ENCODE measurements at places on chromosomes 12 and 14.

- DNase-seq: peak; percentile 0
Measured at GRCh38 chr12:70849265-70849960, 71.1 kb downstream of the PTPRR start.

DNA sequence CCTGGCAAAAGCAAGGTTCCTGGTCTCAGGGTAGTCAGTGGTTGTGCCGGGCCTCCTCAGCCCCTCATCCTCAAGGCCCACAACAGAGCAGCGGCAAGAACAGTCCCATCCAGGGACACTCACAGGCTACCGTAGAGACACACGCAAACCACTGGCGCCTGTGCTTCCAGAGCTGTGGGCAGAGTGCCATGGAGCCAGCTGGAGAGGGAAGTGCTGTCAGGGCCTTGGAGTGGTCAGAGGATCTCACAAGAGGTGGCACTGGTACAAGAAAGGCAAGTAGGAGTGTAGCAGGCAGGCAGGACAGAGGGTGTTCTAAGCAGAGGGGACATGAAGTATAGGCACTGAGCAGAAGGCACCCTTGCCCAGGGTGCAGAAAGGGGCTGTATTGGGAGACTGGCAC lies 34.6 kb downstream of the ANKRD9 start:
- DNase-seq: no peak

DNA sequence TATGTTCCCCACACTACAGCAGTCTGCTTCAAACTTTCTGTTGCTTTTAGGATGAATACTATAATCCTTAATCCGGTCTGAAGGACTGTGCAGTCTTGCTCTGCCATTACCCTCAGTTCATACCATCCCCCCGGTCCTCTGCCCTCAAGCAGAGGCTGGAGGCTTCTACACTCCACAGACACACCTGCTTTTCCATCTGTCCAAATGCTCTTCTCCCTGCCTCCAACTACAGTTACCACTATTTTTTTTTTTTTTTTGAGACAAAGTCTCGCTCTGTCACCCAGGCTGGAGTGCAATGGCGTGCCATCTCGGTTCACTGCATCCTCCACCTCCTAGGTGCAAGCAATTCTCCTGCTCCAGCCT lies 19.3 kb upstream of the KCNH3 start:
- no peak for DNase-seq

DNA sequence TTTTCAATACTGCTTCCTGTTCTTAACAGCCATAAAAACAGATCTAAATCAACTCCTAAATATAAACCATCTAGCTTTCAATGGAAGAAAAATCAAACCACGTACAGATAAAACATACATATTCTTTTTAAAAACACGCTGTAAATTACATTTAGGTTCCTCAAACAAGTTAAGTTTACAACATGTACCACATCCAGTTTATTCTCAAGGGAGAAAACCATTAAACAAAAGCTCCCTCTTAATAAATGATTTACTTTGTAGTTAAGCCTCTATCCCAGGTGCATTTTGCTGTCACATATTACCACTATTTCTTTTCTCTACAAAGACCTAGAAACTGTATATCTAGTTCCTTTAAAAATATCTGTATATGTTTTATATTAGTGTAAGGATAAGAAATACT lies 3.1 kb downstream of the NUMB start:
- no peak for DNase-seq

DNA sequence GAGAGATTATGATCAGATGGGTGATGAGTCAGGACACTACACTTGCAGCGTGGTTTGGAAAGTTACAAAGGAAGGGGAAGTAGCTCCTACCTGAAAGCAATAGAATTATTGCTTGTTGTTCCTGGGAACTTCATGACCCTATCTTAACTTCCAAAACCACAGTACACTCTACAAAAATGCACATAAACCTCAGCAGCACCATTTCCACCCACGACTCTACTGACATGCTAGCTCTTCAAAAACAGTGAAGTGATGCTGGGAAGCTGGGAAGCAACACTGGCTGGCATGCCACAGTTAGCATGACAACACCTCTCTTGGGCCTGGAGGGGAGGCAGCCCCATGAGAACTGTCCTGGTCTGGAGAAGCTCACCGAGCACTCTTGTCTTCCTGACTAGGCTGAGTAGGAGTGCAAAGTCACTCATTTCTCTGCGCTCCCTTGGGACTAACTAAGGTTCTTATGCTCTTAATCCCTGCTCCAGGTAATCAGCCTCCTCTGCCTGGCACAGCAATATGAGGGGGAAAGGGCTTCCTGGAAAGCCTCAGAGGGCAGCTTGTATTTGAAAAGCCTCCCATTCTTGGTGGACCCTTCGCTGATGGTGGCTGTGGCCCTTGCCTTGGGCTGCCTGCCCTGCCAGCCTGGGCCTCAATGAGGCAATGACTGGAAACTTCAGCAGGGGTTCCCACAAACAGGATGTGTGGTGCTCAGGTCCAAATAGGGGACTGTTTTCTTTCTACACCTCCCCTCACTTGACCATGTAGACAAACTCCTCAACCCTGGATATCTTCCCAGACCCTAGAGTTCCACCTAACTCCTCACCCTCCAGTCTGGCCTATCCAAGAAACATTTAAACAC lies 1.2 kb downstream of the KRT3 start:
- no peak for DNase-seq

DNA sequence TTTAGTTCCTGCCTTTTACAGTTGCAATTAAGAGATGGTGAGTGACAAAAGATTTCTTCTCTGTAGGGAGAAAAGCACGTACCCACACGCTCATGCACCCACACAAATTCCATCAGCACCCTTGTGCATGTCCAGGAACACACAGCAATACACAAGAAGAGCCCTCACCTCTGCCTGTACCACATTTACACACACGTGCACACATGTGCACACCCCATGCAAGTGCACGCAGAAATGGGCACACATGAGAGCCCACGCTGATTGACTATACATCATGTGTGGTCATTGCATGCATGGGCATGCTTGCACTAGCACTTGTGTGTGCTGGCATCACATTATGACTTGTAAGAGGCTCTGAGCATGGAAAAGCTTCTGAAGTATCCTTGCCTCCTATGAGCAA lies 70.5 kb downstream of the SERPINA3 start:
- no peak for DNase-seq

- DNase-seq: no peak
Measured at GRCh38 chr12:109983432-109984142, 12.6 kb downstream of the GIT2 start.

GRCh38 chr12:6917491-6918231 lies 3.3 kb downstream of the ENO2 start:
- DNase-seq: no peak

DNA sequence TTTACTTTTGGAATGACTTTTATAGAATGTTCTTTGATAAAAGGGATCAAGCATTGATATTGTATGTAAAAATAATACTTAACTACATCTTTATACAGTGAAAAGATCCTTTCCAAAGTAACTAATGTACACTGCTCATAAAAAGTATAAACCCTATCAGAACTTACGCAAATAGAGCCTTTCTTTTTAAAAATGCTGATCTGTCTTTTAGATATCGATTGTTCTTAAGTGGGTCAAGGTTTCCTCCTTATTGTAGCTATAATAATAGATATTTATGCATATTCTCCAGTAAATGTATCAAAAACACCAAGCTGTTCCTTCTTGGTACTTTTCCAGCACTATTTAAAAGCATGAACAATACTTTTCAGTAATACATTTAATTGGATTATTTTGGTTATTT lies 68.5 kb downstream of the PPHLN1 start:
- no peak for DNase-seq

DNA sequence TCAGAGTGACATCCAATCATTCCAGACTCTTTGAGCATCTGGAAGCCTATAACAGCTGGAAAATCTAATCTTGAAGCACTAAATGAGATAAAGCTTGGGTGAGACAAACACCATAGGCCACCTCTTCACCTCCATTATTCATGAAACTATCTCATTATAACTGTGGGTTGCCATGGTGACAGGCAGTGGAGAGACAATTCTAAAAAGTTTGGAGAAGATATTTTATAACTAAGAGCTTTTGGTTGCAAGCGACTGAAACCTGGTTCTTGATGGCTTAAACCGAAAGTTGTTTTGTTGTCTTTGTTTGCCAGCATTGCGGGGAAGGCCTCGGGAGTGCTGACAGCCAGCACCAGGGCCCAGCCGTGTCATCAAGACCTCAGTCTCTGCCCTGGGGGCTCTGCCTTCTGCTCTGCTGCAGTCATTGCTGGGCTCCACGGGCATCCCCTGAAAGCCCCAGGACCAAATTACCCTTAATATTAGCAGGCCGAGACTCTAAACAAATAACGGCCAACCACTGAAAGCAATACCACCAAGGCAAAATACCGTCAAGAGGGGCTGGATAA lies 353.6 kb upstream of the SFSWAP start:
- no peak for DNase-seq

DNA sequence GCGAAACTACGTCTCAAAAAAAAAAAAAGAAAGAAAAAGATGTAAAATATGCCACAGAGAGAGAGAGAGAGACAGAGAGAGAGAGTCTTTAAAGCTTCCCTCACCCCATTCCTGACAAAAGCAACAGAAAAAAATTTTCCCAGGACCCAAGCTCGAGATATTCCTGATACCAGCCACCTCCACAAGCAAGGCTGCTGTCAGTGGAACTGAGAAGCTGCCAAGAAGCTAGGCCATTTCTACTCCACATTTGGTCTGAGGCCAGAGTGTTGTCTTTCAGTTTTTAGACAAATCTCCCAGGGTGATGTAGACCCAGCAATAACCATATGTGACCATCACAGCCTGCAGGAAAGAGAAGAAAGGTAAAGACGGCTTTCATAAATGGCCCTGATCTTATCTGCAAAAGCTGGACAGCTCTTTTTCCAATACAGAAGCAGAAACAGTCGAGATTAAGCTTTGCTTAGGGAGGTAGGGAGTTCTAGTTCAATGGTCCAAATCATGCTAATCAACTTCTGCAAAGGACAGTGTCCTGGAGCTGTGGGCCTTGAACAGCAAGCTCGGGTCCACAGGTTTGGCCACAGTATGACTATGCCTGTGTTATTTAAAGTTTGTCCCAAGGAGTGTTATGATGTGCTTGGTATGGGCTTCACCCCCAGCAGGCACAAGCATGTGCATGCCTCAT lies 130.3 kb upstream of the NUDT4 start:
- DNase-seq: no peak

DNA sequence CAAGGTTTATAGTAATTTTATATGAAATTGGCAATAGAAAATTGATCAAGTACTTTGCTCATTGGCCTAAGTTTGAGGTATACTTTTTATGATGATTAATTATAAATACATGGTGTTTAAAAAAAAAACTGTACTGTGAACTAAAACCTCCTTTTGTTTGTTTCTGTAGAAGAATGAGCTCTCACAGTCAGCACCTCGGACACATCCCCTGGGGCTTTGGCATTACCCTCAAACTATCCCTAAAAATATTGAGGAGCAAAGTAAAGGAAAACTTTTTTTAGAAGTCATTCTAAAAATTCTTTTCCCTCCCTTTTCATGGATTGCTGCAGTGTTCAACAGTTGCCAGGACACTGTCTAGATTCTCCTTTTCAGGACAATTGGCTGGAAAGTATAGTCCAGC lies 183.6 kb downstream of the FBXL14 start:
- no peak for DNase-seq

GRCh38 chr12:79420146-79420618 lies 270.6 kb downstream of the PAWR start:
- DNase-seq: no peak

- DNase-seq: no peak
Measured at GRCh38 chr14:31070431-31070830, 44.3 kb upstream of the STRN3 start.

GRCh38 chr14:59530349-59530748 lies 46.0 kb downstream of the JKAMP start:
- no peak for DNase-seq

DNA sequence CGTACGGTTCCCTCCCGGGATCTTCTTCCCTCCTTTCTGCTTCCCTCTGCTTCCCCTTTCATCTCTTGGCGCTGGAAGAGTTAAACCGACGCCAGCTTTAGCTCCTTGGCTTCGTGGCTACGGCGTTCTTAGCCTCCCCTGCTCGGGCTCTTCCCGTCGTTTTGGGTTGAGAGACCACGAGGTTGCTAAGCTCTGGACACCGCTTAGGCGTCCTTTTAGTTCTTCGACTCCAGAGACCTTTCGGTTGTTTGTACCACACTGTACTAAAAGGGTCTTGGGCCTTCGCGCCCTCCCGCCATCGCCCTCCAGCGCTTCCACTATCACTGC lies 545 bp downstream of the CPSF2 start:
- DNase-seq: no peak

- no peak for DNase-seq
Measured at GRCh38 chr14:66005900-66006434, 480.2 kb upstream of the CCDC196 start.

DNA sequence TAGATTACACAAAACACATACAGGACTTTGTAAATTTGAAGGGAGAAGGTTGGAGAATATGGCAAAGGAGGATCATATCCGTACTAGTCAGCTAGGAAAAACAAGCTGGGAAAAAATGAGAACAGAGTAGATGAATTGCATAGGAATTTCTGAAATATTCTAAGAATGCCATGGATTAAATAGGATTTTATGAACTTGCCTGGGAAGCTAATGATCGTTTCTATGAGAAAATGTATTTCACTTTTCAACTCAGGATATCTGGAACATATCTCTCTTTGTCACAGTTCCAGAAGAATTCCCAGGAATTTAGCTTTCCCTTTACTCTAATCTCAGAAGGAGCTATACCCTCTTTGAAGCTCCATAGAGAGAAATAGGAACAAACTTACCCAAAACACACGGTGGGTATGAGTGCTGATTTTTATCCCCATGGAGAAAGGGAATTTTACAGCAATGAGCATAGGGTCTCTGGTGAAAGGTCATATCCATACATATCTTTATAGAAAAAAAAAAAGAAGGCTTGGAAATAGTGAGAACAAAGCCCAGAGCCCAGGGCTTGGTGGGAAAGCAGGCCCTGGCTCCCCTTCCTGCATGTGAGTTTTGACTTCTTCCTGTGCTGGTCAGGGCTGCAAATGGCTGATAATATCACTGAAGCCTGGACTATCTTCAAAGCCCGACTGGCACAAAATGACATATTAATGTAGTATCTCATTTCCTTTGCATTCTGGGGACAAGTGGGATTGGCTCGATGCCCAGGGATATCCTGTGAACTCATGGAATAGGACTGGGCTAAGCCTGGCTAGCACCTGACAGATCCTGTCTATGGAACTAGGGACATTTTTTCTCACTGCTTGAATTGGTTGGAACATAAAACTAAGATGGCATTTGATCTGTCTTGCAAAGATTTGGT lies 136.3 kb downstream of the AEBP2 start:
- peak; percentile 0 for DNase-seq

DNA sequence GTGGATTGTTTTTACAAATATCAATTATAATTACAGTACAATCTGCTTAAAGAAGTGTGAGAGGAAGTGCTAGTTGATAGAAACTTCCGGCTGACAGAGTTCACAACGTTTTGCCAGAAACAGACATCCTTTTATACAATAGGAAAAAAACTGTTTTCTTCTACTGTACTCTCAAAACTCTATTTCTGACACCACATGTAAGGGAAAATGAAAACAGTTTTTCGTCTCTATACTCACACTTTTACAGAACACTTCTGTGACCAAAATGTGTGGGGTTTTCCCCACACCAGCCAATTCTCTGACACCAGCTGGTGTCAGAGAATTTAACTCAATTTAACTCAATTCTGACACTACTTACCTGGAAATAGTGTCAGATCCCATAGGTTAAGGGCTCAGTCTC lies 24.2 kb upstream of the HIF1A start:
- DNase-seq: no peak

GRCh38 chr14:93832665-93833064 lies 44.4 kb upstream of the PRIMA1 start:
- DNase-seq: no peak

- DNase-seq: peak; percentile 95
Measured at GRCh38 chr12:80778005-80778541, 61.4 kb downstream of the MYF5 start.

- no peak for DNase-seq
Measured at GRCh38 chr14:53380052-53380866, 227.1 kb upstream of the DDHD1 start.

GRCh38 chr12:122449317-122449716 lies 26.8 kb upstream of the CLIP1 start:
- DNase-seq: no peak
